ENCODE measurements at places on chromosomes 7 and 10. TPM values are rescaled to one million over a fixed set of nuclear protein-coding genes. Genes with fewer than 3 reads are reported as not detected.
A peak's percentile ranks its signal among the peaks of the same experiment; 100 is the strongest.

NME8 gene
- not detected for total RNA-seq

SORCS1 gene
- 1.7 TPM for total RNA-seq

GRCh38 chr7:3264693-3265339 is 36.2 kb upstream of the SDK1 start:
- no peak for DNase-seq

DNA sequence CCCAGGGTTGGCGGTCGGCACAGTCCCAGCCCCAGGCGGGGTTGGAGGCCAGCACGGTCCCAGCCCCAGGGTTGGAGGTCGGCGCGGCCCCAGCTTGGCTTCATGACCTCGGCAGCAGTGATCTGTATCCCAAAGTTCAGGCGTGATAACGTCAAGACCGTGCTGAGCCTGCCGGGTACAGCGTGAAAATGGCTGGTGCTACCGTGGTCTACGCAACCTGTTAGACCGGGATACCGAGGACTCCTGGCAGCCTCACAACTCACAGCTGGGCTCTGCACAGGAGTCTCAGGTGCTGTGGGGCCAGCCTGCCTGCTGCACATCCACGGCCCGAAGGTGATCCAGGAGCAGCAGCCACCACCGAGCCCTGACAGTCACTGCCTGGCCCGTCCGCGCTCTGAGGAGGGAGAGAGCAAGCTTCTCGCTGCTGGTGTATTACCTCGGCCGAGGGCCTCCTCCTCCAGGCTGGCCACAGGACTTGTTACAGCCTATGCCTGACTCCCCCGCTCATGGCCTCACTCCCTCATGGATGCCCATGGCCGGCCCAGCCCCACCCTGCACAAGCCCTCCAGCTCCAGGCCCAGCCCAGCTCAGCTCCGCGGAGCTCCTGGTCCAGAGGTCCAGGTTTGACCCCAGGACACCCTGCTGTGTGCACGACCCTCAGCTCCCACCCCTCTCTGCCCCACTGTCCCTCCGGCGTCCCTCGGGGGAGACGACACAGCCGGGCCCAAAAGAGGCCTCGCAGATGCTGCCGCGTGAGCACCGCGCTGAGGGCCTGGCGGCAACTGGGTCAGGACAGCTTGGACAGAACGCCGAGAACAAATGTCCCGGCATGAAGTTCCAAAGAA is 156.0 kb downstream of the ELFN1 start:
- DNase-seq = peak; percentile 43

DNA sequence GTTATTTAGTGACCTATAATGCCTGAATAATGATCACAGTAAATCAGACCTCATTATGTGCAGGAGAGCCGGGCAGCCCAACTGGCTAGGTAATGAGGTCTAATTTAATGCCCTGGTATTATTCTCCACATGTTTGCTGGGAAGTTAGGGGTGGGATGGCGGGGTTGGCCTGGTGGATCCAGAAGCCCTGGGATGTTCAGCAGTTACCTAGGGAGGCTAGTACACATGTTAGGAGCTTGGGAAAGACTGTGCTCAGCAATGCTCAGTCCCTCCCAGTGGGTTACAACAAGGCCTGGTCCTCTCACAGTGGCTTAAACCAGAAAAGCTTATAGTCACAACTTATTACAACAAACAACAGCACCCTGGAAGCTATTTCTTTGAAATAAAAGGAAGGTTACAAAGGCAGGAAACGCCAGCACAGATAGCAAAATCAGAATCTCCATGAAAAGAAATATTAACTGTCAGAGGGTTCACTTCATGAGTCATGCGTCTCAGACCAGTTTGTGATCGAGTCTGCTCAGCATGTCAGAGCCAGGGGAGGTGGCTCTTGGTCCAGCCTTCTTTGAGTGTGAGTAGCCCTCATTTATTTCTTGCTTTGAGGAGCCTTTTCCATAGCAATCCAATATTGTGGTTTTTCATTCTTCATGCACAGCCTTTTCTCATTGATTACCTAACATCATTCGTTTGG is 418.6 kb upstream of the NPVF start:
- DNase-seq = no peak

DNA sequence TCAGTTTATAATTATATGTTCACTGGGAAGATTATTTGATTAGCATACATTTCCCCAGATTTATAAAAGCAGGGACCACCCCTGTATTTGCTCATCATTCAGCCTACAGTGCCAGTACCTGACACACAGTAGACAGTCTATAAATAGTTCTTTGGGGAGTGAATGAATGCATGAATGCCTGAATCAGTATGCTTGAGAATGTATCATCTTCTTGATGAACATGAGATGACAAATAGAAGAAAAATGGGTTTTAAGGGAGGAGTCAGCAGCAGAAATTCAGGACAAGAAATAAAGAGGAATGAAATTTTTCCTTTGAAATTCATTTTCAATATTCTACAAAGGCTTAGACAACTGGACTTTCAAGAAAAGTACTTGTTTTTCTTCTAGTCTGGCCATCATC is 295.8 kb upstream of the LRRTM3 start:
- no peak for DNase-seq

DNA sequence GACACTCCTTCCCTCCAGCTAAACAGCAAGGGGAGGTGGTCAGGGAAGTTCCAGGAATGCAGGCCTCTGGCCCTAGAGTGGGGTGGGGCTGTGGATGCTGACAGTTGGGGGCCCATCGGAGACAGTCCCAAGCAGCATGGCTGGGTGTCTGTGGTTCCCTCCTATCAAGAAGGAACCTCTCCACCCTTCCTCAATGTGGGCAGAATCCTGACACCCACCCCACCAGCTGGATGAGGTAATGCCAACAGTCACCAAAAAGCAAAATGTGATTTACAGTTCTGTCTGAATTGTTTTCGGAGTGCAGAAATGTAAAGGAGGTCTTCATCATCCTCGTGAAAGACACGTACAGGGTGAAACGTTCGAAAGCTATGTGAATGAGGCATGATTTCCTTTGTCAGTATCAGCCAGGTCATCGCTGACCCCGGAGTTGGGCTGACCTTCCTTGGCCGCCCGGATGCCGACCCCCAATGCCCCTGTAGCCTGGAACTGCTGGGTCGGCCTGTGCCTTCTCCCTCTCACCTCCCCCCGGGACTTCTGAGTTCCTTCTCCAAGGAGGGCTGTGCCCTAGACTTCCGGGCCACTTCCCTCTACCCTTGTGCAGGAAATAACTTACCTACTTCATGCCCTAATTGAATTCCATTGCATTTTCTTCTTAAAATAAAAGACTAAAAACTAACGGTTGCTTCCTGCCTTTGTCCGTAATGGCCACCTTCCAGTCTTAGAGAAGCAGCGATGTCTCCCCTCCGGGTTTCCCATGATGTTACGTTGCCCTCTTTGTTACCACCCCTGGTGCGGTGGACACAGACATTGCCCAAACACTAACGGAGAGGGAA is 24.5 kb downstream of the FOXK1 start:
- DNase-seq = no peak

DNA sequence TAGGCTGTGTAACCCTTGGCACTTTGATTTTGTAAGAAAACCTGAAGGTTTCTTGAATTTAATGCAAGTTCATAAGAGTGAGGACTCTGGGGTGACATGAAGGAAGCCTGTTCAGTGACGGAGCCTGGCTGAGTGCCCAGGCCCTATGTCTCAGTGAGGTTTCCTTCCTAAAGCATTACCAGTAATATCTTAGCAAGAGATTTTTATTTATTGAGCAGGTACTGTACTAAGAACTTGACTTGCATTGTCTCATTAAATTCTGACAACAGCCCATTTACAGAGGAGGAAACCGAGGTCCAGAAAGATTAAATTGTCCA is 197.2 kb downstream of the HECW1 start:
- DNase-seq = no peak

DNA sequence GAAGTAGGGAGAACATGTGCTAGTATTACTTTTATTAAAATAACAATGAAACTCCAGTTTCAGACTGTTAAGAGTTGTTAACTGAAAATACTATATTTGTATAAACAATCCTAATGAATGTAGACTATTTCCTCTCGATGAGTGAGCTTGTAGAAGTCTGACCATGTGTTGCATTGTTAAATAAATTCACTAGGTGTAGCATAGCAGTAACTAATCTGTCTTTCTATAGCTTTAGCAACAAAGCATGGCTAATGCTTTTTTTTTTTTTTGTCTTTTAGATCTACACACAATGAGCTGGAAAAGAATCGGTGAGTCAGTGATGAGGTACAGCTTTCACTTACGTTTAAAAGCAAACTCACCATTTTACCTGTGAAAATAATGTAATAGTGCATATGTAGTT is 37.1 kb downstream of the MXI1 start:
- DNase-seq = no peak

- no peak for DNase-seq
Observed at GRCh38 chr10:91762878-91763277, 35.3 kb upstream of the TNKS2 start.

DNA sequence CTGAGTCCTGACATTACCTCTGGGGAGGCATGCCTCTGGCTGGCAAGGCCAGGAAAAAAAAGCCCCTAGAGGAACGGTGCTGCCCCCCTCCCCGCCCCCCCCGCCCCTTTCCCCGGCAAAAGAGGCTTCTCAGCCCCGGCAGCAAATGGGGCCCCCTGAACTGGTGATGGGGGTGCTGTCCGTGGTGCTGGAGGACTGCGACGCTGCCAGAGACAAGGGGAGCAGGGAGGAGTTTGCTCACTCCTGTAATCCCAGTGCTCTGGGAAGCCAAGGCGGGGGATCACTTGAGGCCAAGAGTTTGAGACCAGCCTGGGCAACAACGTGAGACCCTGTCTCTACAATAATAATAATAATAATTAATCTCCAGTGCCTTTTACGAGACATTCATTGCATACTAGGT is 23.7 kb downstream of the SRRM3 start:
- DNase-seq = peak; percentile 49
